ENCODE measurements at places on chromosomes 6 and 20.

DNA sequence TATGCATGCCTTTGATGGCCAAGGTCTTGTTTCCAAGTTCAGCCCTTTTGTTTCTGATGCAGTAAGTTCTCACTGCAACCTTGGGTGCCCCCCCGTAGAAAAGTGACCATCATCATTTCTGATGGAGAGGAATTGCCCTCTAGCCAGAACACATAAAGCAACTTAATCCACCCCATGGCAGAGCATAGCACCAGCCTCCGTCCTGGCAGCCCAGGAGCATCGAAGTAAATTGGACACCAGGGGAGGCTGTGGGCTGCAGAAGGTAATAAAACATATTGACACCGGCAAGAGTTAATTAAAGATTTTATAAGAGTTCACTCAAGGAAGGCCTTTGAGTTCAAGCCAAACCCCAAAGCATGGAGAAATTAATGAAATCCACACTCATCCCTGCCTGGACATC is 39.2 kb upstream of the CST7 start:
- DNase-seq, result no peak

DNA sequence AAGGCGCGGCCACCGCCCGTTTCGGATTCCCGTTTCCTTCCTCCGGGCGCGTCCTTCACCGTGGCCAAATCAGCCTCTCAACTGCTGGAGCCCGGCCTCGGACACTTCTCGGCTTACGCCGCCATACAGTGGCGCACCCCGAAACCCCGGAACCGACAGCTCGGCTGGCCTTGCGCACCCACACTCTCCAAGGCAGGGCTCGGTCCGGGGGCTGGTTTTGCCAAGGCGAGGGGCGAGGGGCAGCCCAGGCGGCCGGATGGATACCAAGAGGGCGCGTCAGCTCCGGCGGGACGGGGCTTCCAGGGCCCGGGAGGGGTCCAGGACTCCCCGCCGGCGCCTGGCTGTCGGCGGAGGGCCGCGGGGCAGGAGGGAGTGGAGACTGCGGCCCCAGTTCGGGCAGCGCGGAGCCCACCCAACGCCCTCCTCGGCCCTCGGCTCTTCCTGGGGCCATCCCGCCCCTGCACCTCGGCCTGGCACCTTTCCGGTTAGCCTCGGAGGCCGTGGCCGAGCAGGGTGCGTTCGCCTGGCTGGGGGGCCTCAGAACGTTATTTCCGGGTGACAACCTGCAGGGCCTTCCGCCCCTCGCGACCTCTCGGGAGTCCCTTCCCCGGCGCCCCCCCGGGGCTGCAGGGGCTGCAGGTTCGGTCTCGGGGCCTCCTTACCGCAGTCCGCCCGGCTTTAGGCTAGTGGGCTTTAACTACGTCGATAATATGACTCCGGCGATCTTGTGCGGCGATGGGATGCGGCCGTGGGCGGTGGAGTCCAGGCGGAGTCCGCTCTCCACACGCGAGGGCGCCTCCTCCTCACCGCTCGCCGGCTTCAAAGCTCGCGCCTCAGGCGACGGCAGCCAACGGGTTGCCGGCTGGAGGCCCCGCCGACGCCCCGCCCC is 697 bp upstream of the CEP43 start:
- DNase-seq, result no peak

- DNase-seq, result no peak
Measured at GRCh38 chr20:59645761-59646171, 41.4 kb downstream of the PHACTR3 start.

- no peak for DNase-seq
Measured at GRCh38 chr6:116528133-116528532, 16.7 kb downstream of the CALHM5 start.

DNA sequence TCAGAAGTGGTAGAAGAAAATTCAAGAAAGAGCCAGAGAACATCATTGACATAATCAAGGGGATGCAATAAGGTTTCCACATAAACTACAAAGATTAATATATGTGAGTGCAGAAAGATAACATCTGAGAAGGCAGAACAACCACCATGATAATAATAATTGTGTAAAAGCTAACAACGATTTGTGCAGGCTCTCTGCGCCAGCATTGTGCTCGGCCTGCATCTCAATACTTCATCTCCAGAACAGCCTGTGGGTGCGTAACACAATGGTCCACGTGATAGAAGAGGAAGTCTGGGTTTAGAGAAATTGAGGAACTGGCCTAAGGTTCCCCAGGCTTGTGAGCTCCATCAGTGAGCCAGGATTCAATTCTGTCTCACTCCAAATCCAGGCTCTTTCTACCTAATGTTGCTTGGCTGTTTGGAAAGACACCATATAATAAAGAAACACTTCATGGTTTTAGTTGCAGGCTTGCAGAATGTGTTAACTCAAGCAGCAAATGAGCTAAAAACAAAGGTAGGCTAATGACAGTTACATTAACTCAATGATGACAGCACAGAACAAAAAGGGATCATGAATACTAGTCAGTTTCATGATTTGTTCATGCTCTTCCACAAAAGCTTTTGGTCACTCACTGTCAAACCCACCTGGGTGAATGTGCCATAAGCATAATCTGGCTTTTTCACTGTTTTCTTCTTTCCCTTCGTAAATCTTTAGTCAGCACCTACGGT is 71.2 kb downstream of the LY86 start:
- no peak for DNase-seq
